ENCODE measurements at places on chromosomes 4 and X. TPM values are rescaled to one million over a fixed set of nuclear protein-coding genes. Genes with fewer than 3 reads are reported as not detected.

INPP4B gene
- 4.5 TPM for total RNA-seq

TASL gene
- 2.2 TPM for total RNA-seq

GRCh38 chr4:53313510-53313909 is 52.4 kb downstream of the SCFD2 start:
- DNase-seq, result no peak
- peaks cover 3% of the 10 kb centered on the region for H3K36me3 ChIP-seq
- no peak overlapping the region for H3K4me3 ChIP-seq
- peaks cover 2% of the 10 kb centered on the region for H3K4me1 ChIP-seq

DNA sequence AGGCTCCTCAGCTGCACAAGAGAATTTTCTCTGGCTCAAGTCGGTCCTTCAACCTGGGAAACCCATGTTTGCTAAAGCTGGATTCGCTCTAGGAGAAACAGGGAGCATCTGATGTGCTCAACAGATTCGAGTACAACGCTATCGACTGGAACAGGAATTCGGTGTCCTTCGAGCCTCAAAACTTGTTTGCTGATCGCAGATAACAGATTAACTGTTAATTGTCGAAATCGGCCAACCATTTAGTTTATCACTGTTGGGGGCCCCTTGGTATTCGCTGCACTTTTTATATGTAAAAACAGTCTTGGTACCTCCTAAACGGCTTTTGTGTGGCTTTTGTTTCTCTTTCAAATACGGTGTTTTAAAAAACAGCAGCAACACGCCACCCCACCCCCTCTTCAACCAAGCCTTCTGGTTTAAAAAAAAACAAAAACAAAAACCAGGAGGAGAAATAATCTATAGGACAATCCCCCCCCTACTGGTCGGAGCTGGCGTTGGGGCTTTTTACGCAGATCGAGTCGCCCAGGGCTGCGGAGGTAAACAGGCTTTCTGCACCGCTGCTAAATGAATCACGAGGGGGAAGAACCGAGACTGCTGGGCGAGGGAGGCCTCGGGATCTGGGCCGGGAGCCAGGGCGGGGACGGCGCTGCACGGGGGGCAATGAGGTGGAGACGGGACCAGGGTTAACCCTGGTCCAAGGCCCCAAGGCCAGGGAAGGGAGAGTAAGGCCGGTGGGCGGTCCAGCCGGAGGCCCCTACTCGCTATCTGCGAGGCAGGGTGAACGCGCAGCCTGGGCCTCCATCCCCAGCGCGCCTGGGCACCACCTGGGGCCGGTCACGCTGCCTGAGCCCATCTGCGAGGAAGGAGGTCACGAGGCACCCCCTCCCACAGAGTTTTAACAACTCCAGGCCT is 71.7 kb upstream of the BCOR start:
- peaks cover 79% of the 10 kb centered on the region for H3K4me1 ChIP-seq
- H3K27me3 ChIP-seq, result no peaks in the 10 kb centered on the region
- H3K4me3 ChIP-seq, result peak overlapping the region; percentile 20
- DNase-seq, result peak; percentile 89

DNA sequence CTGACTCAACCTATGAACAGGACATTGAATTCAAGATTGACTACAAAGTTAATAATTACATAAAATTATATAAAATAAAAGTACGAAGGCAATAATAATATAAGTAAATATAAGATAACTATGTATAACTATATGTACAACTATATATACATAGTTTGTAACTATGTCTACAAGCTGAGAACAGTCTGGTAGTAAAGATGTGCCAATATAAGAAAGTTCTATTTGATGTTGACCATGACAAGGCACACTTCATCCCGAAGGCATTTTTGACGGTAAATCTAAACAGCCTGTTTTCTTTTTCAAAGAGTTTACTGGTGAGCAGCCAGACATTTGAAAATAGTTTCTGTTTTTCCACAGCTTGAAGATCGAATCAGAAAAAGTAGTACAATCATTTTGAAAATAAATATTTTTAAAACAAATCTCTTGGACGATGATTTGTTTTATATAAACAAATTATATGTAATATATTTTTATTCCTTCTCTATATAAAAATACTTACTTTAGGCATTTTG is 112.9 kb downstream of the CEP44 start:
- H3K36me3 ChIP-seq, result no peaks in the 10 kb centered on the region
- H3K27ac ChIP-seq, result no peak overlapping the region
- H3K4me1 ChIP-seq, result no peaks in the 10 kb centered on the region
- H3K27me3 ChIP-seq, result no peaks in the 10 kb centered on the region
- no peak for DNase-seq
- no peak overlapping the region for H3K4me3 ChIP-seq

DNA sequence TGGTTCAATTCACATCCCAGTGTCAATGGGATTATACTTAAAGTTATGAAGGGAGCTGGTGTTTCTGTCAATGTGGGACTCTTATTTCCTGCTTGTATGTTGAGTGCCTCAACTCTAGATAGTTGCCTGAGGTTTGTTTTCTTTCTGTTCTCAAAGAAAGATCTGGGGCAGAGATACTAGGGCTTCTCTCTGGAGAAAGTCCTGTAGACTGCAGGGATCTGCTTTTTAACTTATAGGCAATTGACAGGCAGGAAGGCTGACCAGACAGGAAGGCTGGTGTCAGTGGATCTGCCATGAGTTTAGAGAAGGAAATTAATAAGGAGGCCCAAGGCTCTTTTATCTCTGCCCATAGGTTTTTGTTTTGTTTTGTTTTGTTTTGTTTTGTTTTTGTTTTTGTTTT is 64.0 kb upstream of the PRKX start:
- H3K4me3 ChIP-seq, result no peak overlapping the region
- H3K4me1 ChIP-seq, result peaks cover 4% of the 10 kb centered on the region
- no peaks in the 10 kb centered on the region for H3K36me3 ChIP-seq

DNA sequence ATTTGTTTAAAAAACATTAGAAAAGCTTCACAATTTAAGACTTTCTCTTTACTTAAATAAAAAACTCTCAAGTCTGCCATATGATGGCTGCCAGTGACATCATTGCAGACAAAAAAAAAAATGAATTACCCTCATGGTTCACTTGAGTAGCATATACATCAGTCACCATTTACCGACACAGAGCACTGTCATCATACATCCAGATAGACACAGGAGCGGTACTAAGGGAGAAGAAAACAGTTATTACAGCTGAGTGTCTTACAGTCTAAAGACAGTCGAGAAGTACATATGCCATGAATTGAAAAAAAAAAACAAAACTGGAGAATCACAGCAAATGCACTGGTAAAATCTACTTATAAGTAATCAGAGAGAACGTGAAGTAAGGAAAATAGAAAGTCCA is 405.7 kb upstream of the GALNT7 start:
- no peak overlapping the region for H3K4me3 ChIP-seq
- H3K27ac ChIP-seq, result no peak overlapping the region
- H3K36me3 ChIP-seq, result no peaks in the 10 kb centered on the region
- no peak for DNase-seq
- H3K27me3 ChIP-seq, result no peaks in the 10 kb centered on the region

Measured in natural killer cell (primary cell).